ENCODE measurements at places on chromosomes 5 and 9.

DNA sequence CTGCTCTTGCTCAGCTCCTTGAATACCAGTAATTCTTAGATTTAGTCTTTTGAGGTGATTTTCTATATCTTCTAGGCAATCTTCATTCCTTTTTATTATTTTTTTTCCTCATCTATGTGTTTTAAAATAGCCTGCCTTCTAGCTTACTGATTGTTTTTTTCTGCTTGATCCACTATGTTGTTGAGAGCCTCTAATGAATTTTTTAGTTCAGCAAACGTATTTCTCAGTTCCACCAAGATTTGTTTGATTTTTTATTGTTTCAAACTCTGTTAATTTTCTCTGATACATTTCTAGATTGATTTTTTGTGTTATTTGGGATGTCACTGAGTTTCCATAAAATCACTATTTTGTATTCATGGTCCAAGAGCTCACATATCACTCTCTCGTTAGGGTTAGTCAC lies 9.5 kb downstream of the POLK start:
- no peak for DNase-seq

- DNase-seq: no peak
These were observed 355.1 kb upstream of the RFX3 start for GRCh38 chr9:3880851-3881250.

- DNase-seq: no peak
These were observed 104.8 kb upstream of the CD180 start for GRCh38 chr5:67301285-67301903.

DNA sequence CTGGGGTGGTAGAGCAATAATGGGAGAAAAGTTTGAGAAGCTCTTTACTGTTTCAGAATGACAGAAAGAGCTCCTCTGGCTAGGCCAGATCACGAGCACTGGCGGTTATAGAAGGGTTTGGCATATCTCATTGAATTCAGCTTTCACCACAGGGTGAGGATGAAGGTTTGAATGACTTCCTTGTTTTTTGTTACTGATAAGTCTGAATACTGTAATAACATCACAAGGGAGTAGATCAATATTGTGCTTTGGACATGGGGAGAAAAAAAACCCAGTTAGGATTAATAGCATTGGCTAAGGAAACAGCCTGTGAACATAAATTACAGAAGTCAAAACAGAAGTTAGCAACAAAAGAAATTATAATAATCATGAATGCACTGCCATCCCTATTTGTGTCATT lies 9.4 kb downstream of the PHAX start:
- DNase-seq: no peak

DNA sequence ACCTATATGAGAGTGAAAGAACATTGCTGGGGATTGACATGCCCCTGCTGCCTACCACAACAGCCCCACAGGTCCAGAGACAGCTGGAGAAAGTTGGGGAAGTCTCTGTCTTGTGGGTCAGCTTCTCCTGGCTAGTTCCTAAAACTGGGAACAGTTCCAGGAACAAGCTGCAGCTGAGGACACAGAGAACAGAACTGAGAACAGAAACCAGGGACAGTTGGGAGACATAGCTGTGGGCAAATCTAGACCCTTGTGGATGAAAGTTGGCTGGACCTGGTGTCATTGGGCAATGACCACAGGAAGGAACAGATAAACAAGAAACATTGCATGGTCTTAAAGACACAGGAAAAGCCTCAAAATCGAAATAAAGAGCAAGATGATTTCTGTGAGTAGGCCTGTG lies 58.3 kb upstream of the MOCS2 start:
- DNase-seq: no peak

DNA sequence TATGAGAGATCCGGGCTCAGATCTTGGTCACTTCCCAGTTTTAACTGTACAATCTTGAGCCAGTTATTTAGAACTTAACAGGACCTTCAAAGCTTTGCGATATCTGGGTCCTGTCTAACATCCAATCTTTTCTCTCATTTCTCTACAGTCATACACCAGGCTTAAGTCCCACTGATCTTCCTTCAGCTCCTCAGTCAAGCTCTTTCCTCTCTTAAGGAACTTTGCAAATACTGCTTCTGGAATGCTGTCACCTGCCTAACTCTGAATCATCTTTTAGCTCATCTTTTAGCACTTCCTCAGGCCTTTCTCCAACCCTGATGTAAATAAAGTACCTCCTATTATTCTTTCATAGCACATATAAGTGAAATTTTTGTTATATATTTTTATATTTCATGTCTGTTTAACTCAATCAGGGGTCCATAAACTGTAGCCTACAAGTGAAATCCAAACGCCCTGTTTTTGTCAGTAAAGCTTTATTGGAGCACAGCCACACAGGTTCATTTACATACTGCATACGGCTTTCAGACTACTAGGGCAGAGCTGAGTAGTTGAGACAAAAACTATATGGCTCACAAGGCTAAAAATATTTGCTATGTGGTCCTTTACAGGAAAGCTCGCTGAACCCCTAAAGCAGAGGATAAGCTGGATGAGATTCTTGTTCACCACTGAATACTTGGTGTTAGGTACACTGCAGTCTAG lies 63.5 kb downstream of the MEF2C start:
- DNase-seq: no peak

DNA sequence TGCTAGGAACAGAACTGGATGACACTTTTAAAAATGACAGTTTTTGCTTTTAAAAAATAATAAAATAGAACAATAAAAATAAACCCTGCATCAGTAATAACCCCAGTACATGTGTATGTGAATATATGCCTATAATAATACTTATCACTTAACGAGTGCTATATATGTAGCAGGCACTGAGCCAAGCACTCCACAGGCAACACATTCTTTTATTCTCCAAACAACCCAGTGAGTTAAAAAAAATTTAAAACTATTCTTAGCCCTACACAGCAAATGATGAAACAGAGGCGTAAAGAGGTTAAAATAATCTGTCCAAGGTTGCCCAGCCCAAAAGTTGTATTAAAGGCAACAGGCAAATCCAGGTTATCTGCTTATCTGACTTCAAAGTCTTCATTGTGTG lies 124.5 kb upstream of the SMIM23 start:
- DNase-seq: no peak

DNA sequence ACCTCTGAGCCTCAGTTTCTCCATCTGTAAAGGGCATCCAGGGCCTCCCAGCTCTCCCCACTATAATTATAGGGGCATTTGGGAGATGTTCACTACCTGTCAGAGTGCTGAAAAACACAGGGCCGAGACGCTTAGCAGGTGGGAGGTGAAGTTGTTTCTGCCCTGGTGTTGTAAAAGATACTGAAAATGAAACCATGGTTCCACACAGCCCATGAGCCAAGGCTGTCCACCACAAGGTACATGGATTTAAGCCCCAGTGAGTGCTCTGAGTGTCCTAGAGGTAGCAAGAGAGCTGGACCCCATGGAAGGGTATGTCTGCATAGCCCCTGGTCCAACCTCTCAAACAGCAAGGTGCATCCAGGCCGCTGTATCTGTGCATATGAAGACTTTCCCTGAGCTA lies 137.5 kb downstream of the C5orf15 start:
- no peak for DNase-seq

DNA sequence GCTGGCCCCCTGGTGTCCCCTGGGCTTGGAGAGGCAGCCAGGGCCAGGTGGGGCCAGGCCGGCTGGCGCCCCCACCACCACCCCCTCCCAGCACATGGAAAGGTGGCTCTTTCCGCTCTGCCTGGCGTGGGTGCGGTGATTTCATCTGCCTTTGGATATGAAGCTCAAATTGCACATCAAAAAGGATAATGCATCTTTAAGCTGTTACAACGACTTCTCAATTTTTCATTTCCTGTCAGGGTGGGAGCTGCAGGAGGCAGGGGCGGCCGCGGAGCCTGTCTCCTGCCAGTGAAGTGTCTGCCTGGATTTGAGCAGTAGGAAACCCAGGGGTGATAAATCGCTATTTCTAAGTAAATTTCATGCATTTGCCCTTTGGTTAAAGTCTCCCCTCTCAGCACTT lies 169.2 kb upstream of the MVB12B start:
- DNase-seq: no peak

GRCh38 chr9:92978345-92978875 lies 31.1 kb downstream of the FGD3 start:
- DNase-seq: no peak

- DNase-seq: no peak
These were observed 63.4 kb upstream of the BARHL1 start for GRCh38 chr9:132519033-132519432.

- no peak for DNase-seq
These were observed 7.2 kb downstream of the HAVCR1 start for GRCh38 chr5:157051604-157052245.

- DNase-seq: no peak
These were observed 42.8 kb downstream of the STK10 start for GRCh38 chr5:172144931-172145869.

GRCh38 chr9:123081824-123082223 lies 48.4 kb downstream of the GPR21 start:
- DNase-seq: no peak

- no peak for DNase-seq
These were observed 102.4 kb downstream of the CDK5RAP2 start for GRCh38 chr9:120477534-120478001.
